Retina (tissue), 1 donor: ENCODE measurements at places on chromosomes 7 and 10.

DNA sequence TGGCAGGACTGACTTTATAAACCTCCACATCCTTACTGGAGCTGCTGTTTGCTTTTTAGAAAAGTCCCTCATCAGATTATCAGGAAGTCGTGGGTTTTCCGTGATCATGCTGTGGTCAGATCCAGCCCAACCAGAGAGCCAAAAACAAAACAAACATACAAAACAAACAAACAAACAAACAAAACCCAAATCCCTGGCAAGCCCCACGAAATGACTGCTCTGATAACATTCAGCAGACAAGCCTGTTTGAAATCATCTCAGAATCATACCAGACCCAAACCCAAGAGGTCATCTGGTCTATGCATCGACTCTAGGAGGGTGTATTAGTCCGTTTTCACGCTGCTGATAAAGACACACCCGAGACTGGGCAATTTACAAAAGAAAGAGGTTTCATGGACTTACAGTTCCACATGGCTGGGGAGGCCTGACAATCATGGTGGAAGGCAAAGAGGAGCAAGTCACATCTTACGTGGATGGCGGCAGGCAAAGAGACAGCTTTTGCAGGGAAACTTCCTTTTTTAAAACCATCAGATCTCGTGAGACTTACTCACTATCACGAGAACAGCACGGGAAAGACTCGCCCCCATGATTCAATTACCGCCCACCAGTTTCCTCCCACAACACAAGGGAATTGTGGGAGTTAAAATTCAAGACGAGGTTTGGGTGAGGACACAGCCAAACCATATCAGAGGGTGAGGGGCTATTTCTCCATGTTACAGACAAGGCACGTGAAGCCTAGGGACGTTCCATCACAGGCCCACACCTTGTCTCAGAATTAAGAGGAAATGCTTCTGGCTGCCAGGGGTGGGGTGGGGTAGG is 85.7 kb downstream of the PARP12 start:
- no peak for DNase-seq

GRCh38 chr10:1364151-1364910 is 308.1 kb downstream of the WDR37 start:
- no peak for DNase-seq

DNA sequence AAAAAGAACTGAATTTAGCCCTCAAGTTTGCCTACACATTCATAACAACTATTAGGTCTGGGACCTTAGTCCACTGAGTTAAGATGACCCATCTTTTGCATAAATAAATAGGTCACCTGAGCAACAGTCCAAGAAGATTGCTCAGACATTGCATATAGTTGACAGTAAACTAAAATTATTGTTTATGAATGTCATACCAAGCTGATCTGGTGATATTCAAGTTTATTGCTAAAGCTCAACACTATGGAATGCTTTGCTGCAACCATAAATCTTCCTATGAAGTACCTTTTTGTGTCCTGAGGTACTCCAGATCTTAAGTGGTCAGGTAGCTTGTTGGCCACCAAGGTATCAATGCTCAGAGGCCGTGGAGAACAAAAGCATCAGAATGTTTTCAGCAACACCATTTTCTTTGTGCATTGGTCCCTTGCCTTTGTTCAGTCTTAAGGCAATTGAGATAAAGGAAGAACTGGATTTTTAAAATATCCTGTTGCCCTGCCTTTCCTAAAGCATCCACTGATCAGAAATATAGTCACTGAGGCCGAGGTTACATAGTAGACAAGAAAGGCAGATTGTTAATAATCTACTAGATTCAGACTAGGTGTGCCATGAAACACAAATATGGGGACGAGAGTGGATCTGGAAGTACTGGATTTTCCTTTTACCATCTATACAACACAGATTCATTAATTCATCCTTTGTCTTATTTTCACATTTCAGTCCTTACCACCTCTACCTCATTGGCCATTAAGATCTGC is 321.3 kb downstream of the PTEN start:
- no peak for DNase-seq

DNA sequence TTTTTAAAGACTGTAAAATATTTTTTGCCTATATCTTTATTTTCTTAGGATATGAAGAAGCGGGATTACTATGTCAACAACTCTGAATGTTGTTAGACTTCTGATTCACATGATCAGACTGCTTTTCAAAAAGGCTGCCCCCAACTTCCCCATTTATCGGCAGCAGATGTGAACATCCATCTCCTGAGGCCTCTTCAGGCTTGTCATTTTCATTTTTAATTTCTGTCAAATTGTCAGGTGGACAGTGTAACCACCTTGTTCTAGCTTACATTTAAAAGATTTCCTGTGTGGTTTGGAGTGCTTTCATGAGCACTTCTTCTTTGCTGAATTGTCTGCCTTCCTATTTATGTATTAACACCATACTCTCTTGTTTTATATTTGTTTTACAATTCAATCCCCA is 78.8 kb upstream of the GSDME start:
- no peak for DNase-seq

DNA sequence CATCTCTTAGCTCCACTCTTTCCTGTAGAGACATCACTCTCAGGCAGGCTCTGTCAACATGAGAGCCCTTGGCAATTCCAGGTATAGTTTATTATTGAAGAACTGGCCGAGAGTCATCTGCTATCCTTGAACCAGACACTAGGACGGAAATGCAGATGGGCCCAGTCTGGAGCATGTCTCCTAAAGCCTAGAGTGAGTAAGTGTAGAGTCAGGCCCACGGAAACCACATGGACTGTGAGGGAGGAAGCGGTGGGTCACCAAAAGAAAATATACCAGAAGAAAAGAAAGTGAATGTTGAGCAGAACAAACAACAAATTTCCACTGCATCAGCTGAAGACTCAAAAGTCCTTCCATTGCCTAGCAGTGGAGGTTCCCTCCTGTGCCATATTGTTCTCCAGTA is 15.7 kb upstream of the RELN start:
- no peak for DNase-seq

DNA sequence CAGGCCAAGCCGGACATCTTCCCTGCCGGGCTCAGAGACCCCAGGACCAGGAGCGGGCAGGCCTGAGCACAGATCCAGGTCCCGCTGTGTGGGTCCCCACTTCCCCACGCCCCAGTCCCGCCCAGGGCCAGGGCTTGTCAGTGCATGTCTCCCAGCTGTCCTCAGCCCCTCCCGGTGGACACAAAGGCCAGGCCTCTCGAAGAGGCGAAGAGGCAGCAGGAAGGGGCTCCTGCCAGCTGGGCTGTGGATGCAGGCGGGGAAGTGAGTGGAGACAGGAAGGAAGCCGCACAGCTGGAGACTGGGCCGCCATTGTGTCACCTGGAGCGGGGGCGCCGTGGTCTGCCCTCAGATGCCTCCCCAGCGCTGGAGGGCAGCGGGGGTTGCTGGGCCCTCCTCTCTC is 4.8 kb downstream of the GRIFIN start:
- no peak for DNase-seq

DNA sequence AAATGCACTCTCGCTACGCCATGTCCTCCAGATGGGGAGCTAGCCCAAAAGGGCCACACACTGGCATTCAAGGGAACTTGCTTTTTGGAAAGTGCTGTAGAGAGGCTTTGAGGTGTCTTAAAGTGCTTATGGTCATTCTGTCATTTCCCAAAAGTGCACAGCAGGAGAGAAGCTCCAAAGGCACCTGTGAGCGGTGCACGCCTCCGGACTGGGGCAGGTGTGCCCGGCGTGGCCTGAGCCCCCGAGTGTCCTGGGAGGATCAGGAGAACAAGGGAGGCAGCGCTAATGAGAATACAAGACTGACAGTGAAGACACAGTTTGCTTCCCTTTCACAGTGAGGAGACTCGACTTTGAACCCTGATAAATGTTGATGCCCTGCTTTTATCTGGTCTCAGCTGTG is 419.0 kb upstream of the MKI67 start:
- DNase-seq, result no peak

GRCh38 chr7:100799037-100799896 is 28.1 kb downstream of the EPHB4 start:
- peak; percentile 68 for DNase-seq

DNA sequence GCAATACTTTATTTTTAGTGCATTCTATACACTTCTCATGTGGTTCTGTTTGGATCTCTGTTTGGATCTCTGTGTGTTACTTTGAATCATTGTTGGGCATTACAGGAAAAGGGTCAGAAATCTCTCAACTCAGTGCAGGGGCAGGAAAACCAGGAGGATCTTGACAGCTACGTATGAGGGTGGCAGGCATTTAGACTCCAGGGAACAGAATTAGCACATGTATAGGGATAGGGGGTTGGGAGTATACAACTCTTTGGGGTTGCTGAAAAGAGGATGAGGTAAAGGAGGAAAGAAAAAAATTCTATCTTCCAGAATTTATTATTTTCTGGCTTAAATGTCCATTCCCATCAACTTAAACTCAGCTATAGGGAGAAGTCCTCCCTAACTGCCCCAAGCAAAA is 59.4 kb upstream of the MKI67 start:
- no peak for DNase-seq

- no peak for DNase-seq
Observed at GRCh38 chr7:45082031-45082830, 6.5 kb downstream of the NACAD start.

GRCh38 chr10:58393317-58393716 is 8.1 kb downstream of the TFAM start:
- no peak for DNase-seq

- no peak for DNase-seq
Observed at GRCh38 chr7:149362696-149363095, 98.2 kb downstream of the ZNF777 start.

- DNase-seq, result no peak
Observed at GRCh38 chr10:114859222-114859621, 37.6 kb downstream of the FHIP2A start.

- no peak for DNase-seq
Observed at GRCh38 chr7:86592185-86592584, 51.5 kb upstream of the GRM3 start.

DNA sequence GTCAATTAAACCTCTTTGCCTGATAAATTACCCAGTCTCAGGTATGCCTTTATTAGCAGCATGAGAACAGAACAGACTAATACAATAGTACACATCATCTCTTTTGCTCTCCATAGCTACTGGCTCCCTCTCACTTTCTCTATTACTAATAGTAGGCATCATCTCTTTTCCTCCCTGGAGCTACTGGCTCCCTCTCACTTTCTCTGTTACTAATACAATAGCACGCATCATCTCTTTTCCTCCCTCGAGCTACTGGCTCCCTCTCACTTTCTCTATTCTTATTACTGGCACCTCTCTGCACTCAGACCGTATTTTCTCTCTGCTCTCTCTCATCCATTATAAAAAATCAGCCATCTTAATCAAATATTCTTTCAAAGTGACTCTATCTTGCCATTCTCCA is 37.1 kb downstream of the SLC25A13 start:
- DNase-seq, result no peak

- no peak for DNase-seq
Observed at GRCh38 chr10:56537984-56538383, 176.9 kb upstream of the ZWINT start.

DNA sequence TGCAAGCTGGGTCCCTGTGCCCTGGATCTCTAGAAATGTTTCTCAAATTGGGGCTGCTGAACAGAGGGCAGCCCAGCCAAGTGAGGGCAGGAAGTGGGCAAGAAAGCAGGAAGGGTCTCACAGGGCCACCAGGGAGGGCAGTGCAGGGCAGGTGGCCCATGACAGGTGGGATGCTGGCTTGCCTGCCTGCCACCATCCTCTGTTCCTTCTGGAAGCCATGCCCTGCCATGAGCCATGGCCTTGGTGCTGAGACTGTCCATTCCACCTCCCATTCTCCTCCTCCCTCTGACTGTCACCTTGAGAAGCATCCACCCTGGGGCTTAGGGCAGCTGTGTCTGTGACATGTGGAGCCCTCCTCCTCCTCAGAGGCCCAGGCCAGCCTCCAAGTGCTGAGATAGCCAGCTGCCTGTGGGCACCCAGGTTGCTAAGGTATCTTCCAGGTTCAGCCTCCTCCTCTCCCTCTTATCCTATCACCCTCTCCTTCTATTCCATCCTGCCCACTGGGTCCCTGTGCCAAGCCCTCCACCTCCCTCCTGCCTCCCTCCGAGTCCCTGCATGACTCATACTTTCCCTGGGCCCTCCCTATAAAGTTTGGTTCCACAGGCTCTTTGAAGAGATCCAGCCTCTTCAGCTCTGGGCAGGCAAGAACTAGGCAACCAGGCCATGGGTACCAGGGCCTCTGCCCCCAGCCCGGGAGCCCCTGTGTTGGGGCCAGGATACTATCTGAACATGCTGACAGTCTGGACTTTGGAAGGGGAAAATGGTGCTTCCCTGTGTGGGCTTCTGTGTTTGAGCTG is 1.3 kb downstream of the VSIR start:
- no peak for DNase-seq
